Right atrium auricular region (tissue), 2 donors: ENCODE measurements at places on chromosomes 1 and 21.

DNA sequence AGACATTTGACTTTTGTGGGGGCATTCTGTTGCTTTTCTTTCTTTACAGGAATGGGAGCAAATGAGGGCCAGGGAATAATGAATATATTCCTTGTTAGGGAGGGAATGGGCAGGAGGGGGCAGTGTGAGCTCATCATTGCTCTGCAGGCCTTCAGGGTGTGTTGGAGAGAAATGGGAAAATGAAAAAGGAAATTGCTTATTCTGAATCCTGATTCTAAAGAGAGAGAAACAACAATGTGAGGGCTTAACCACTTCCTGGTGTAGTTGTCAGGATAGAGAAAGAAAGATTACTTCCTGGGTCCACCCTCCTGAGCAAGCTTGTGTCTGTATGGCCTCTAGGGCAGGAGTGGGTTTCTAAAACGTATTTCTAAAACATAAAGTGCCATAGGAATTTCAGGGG lies 28.3 kb downstream of the VANGL2 start:
- DNase-seq = no peak

DNA sequence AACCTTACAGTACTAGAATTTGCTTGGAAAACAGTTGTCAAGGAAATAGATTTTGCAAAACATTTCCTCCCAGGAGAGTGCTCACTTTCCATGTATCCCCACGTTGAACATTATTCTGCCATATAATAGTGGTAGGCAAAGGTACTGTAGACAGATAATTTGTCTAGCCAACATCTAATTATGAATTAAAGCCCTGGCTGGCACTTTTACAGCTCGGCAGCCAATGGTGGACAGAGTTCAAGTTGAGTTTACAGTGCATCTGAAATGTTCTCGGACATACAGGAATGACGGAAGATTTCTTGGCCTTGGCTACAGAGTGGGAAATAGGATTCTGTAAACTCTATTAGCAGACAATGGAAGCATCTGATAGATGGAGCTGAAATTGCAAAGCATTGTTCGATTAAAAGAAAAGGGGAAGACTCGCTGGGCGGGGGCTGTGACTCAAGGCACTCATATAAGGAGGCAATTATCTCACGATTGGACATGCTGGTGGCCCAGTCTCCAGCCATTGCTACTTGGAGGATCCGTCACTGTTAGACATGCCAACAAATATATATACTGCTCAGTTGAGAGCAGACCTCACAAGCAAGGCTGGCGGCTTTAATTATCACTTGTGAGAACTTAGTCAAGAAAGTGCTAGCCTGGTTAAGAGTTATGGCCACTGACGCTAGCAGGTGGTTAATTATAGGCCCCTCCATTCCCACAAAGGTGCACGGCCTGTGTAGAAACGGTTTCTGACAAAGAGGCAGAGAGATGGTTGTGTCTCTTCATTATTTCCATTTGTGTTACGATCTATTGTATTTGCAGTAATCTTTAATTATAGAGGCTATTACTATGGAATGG lies 48.0 kb downstream of the MAN1C1 start:
- no peak for DNase-seq

DNA sequence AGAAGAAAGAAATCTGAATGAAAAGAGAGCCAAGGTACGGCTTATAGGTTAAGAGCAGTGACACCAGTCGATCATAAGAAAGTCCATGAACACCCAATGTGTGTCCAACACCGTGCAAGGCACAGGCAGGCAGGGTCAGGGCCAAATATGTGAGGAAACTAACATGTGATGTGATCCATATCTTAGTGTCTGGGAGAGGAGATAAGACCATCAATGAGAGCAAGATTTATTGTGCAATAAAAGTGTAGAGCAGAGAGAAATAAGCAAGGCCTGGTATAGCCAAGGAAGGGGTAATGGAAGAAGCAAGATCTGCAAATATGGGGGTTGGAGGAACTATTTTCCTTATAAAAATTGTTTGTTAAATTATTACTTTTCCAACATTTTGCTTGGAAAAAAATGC lies 198.8 kb downstream of the CRB1 start:
- no peak for DNase-seq

DNA sequence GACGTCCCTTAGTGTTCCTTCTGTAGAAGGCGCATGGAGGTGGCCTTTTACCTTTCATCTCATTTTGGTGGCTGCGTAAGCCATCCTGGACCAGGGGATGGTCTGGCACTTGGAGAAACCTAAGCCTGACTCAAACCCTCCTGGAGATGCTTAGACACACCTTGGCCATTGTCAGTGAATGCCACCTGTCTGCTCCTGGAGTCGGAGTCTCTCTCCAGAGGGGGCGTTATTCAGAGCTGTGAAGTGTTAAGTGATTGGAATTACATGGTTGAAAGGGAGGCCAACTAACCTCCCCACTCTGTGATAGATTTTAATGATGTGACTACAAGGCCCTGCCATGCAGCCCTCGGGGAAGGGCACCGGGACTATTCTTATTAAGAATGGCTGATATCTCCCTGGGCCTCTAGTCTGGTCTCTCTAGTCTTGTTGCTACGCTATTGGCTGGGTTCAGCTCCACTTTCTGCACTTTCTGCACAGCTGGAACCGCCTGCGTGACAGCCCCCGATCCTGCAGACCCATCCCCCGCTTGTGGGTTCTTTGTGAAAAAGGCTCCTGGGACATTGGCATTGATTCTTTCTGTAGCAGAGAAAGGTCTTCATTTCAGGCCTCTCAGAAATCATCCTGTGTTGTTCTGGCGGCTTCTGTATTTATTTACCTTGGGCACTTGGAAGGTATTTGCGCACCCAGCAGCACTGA lies 4.2 kb downstream of the RASSF5 start:
- DNase-seq = no peak
